ENCODE measurements at places on chromosomes 2 and 18.

- no peak for DNase-seq
These were observed 168.8 kb downstream of the ZNF385B start for GRCh38 chr2:179692610-179693009.

DNA sequence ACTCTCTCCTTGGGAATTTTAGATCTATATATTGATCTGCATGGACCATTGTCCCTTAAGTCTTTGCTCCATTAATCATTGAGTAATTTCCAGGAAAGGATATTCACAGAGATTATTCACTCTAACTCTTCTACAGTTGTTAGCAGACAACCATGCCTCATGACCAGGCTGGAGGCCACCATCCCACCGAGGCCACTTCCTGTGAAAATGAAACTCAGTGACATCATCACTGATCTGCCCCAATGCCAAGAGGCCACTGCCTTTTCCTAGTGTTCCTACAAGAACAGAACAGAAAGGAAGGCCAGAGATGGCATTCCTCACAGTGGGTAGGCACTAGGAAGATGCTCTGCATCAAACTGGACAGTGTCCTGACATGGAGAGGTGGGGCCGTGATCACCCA, 161.3 kb downstream of the DTNA start:
- no peak for DNase-seq

DNA sequence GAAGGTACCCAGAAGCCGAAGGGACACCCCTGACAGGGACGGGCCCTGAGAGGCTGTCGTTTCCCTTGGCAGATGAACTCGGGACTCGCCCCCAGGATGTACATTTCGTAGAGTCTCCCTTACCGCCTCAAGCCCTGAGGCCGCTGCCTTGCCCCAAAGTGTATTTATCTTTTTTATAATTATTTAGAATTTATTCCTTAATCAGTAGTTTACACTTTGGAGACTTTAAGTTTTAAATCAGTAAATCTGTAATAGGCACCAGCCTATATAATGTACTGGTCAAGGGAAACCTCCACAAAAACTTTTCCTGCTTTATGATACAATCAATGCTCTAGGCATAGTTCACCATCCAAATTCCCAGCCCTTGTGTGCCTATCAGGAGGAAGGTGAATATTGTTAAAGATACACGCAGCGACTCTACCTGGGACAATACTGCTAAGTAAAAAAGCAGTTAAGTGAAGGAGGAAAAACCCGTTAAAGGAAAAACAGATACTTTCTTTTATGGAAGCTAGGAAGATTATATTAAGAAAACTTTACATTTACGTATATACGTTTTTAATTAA, 848 bp downstream of the VRK2 start:
- DNase-seq: no peak

GRCh38 chr18:58847383-58848071, 17.1 kb upstream of the ZNF532 start:
- DNase-seq: no peak

DNA sequence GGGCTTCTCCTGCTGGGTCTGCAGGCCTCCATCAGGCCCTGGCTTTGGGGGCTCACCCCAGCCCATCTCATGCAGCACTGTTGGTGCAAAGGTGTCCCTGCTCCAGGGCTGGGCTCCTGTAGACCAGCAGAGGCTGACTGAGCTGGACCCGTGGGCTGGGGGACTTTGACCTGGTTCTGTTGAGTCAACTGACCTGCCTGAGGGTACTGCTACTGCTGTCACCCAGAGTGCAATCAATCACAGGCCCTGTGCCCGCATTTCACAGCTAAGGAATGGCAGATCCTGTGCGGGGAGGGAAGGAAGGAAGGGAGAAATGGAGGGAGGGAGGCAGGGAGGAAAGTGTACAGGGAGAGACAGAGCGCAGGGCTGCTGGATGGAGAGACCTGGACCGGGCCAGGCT, 136.8 kb downstream of the TPO start:
- no peak for DNase-seq

- no peak for DNase-seq
These were observed 58.3 kb downstream of the SEPTIN10 start for GRCh38 chr2:109555346-109555900.

- DNase-seq: peak; percentile 99
These were observed 638.0 kb upstream of the ZEB2 start for GRCh38 chr2:145157741-145158591.

GRCh38 chr18:6486764-6487426, 72.2 kb upstream of the L3MBTL4 start:
- DNase-seq: no peak

DNA sequence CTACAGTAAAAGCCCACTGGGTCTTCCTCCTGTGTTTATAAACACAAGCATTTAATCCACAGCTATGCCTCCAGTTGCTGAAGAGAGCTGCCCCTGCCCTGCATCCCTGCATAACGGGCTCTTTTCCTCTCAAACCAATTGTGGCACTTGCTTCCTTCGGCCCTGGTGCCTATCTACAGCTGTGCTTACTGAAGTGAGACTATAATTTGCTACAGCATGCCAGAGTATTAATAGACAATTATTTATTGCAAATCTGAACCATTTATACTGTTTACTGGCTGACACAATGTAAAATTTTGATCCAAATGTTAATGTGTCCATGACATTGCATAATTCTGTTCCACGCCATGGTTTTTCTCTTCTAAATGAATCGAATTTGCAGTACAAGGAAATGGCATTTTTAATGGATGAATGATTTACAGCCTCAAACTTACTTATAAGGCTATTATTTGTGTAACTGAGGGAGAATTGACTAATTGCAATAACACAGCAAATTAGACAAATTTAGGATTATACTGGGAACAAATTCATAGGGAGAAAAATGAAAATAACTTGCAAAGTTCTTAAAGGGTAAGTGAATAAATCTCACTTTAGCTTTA, 457.0 kb upstream of the HNRNPA3 start:
- DNase-seq: no peak

GRCh38 chr2:44120428-44120827, 48.2 kb upstream of the PPM1B start:
- DNase-seq: peak; percentile 89

- DNase-seq: no peak
These were observed 74.0 kb upstream of the SULT1C3 start for GRCh38 chr2:108165729-108166128.

- DNase-seq: peak; percentile 16
These were observed 215.6 kb upstream of the ARL4C start for GRCh38 chr2:234712421-234712935.

DNA sequence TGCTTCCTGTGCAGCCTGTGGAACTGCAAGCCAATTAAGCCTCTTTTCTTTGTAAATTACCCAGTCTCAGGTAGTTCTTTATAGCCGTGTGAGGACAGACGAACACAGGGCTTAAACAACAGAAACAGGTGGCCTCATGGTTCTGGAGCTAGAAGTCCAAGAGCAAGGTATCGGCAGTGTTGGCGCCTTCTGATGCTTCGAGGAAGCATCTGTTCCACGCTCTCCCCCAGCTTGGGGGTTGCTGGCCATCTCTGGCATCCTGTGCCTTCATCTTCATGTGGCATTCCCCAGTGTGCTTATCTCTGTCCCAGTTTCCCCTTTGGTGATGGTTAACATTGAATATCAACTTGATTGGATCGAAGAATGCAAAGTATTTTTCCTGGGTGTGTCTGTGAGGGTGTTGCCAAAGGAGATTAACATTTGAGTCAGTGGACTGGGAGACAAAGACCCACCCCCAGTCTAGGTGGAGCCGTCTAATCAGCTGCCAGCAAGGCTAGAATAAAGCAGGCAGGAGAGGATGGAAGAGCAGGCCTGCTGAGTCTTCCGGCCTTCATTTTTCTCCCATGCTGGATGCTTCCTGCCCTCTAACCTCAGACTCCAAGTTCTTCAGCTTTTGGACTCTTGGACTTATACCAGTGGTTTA, 287.6 kb downstream of the PHLPP1 start:
- DNase-seq: peak; percentile 3

- peak; percentile 92 for DNase-seq
These were observed 55.3 kb upstream of the RMDN2 start for GRCh38 chr2:37869771-37870170.

GRCh38 chr2:43745457-43745856, 28.4 kb upstream of the DYNC2LI1 start:
- peak; percentile 57 for DNase-seq

GRCh38 chr2:9945596-9945995, 5.9 kb upstream of the GRHL1 start:
- no peak for DNase-seq

GRCh38 chr2:69789772-69790600, 39.5 kb upstream of the GMCL1 start:
- DNase-seq: peak; percentile 66

DNA sequence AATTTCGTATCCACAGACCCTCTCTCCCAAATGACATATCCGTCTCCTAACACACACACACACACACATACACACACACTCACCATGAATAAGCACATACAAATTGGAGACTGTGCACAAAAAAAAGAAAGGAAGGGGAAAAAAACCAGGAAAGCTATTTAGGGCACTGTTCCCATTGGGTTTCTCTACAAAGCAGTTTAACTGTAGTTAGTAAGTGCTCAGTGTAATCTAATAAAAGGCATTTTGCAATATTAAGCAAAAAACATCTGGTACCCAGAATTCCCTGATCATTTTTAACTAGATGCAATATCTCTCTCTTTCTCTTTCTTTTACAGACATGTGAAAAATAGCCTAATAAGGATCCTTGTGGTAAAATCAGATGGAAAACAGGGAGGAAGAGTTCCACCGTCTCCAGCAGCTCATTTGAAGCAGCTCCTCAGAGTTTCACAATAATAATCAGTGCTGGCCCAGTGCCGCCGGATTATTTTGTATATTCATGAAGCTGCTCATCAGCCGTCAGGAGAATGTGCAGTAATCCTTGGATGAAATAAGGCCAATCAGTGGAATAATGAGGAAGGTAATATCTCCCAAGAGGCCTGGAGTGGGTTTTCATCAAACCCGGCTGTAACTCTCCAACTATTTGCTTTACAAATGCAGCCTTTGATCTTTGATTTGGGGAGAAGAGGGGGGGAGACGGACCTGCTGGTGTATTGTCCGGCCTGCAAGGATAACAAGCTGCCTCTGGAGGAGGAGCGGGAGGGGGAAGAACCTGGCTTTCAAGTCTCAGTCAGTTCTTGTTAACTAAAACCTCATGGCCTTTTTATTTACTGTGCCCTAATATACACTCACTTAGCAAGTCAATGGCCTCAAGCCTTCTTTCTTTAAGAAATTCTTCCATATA, 227.6 kb upstream of the SMIM21 start:
- peak; percentile 3 for DNase-seq

DNA sequence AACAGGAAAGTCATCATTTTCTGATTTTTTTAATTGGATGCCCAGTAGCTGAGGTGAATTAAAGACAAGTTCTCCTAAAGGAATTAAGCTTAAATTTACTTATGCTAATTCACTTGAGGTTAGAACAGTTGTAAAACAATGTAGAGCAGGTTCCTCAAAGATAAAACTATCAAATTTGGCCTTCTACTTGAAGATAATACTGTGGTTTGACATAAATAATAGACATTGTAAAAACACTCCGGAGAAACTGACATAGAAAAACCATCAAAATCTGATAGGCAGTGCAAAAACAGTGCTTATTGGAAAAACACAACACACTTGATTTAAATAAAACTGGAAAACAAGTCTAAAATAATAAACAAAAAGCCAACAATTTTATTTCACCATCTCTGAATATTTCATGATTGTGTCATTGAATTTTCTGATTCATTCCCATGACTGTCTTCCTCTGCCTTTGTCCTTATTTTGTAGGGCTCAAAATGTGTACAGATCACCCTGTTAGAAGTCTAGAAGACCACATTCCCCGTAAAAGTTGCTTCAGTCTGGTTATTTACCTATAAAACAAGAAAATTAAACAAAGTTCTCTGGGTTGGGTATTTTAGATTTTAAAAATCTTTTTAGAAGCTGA, 28.3 kb upstream of the SLC40A1 start:
- DNase-seq: peak; percentile 53

DNA sequence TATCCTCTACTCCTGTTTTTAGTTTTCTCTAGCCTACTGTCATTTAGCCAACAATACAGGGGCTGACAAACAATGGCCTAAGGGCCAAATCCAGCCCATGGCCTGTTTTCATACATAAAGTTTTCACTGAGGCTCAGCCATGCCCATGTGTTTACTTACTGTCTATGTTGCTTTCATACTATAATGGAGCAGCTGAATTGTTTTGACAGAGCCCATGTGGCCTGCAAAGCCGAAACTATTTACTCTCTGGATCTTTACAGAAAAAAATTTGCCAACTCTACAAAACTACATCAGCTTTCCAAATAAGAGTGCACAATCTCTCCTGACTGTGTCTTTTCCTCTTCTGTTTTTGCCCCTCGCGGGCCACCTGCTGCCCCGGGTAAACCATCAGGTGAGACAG, 24.0 kb downstream of the LGALSL start:
- DNase-seq: no peak

DNA sequence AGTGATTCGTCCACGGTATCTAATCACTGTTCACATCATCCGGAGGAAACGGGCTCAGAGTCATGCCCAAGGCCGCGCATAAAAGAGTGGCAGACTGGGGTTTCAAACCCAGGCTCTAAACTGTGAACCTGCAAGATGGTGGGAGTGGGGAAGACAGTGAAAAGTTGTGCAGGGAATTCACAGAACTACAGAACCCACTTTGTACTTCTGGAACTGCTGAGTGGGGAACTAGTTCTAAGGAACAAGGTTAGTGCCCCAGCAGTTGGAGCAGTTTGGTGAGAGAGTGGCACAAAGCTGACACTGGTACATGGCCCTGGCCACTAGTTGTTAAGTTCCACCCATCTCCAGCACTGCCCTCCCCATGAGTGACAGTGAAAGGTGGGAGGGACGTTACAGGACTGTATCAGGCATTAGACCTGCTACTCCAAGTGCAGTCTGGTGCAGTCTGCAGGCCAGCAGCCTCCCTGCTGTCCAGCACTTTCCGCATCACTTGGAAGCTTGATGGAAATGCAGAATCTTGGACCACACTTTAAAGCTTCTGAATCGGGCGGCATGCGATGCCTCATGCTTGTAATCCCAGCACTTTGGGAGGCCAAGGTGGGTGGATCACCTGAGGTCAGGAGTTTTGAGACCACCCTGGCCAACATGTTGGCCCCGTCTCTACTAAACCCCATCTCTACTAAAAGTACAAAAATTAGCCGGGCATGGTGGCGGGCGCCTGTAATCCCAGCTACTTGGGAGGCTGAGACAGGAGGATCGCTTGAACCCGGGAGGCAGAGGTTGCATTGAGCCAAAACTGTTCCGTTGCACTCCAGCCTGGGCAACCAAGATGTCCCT, 47.3 kb downstream of the C2orf42 start:
- peak; percentile 48 for DNase-seq

- no peak for DNase-seq
These were observed 57.0 kb downstream of the CD28 start for GRCh38 chr2:203763241-203763937.

Measured in fibroblast of lung (primary cell).